Type B pancreatic cell (in vitro differentiated cells): ENCODE measurements at places on chromosomes 7 and 10. TPM values are rescaled to one million over a fixed set of nuclear protein-coding genes. Genes with fewer than 3 reads are reported as not detected.

DNA sequence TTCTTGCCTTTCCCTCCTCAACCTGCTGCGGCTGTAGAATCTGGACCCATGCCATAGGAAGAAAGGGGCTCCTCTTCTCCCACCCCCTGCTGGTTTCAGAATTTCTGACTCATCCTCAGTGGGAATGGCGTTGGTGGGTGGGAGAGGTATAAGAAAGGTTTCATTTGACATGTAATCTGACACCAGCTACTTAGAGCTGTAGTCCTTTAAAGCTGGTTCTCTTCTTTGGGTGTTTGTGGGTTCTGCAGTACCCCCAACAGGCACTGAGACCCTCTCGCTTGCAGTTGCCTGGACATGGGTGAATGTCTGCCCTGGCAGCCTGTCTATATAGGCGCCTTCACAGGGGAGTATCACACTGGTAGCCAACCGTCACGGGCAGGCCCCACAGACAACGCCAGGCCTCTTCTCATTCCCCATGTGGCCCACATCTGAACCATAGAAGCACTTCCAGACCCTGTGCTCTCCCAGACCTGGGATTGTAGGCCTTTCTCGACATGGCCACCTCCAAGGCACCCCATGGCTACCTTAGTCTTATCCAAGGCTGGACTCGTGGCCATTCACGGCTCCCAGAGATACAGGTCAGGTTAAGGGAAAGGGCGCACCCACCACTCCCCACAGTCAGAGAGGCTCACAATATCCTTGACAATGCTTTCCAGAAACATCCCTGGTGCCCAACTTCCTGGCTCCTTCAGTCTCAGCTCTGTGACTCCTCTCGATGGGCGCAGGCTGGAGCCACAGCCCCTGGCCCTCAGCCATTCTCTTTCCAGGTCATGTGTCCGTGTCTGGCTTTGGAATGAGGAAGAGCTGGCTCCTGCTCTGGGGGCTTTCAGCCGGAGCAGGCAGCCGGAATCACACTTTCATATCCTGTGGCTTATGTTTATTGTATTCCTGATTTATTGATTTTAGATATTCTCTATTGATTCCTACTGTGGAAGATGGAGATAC is 17.5 kb downstream of the ZNF862 start:
- DNase-seq, result no peak

DNA sequence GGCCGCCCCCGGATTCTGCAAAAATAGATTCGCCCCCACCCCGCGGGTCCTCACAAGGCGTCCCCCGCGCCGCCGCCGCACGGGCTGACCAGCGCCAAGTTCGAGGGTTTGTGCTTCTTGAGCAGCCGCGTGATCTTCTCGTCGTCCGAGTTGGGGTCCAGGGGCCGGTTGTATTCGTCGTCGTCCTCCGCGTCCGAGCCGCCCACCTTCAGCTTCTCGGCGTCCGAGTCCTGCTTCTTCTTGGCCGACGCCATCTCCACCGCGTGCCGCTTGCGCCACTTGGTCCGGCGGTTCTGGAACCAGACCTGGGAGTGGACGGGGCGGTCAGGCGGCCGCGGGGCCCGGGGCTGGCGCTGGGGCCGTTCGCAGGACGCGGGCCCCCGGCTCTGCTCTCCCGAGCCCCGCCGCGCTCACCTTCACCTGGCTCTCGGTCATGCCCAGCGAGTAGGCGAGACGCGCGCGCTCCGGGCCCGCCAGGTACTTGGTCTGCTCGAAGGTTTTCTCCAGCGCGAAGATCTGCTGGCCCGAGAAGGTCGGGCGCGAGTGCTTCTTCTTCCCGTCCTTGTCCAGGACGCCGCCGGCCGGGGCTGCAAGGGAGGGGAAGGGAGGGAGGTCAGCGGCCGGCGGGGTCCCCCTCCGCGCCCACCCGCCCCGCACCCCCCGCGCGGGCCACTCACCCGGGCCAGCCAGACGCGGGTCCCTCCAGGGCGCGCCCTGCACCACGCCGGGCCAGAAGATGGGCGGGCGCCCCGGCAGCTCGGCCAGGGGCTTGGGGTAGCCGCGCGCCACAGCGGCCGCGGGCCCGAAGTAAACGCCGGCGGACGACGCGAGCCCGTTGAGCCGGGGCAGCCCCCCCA is 853 bp downstream of the NKX6-2 start:
- DNase-seq, result no peak

DNA sequence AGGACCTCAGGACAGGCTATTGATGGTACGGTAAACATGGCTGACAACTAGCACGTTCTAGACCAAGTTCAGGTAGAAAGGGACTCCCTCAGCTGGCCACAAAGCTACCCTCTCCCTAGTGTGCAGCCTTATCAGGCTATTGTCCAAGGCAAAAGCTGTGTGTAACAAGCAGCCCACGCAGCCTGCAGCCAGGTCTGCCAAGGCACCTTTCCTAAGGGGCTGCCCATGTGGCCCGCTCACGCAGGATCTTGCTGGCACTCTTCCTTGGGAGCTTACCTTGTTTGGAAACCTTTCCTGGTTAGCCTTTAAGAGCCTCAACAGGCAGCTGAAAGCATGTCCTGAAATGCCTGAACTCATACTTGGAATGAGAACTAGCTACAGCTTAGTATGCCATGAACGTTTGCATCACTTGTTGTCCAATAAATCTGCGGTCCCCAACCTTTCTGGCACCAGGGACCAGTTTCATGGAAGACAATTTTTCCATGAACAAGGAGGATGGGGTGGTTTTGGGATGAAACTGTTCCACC is 51.7 kb downstream of the SYPL1 start:
- DNase-seq, result no peak

- DNase-seq, result no peak
These were observed 26.5 kb upstream of the WNT16 start for GRCh38 chr7:121302214-121302745.

DNA sequence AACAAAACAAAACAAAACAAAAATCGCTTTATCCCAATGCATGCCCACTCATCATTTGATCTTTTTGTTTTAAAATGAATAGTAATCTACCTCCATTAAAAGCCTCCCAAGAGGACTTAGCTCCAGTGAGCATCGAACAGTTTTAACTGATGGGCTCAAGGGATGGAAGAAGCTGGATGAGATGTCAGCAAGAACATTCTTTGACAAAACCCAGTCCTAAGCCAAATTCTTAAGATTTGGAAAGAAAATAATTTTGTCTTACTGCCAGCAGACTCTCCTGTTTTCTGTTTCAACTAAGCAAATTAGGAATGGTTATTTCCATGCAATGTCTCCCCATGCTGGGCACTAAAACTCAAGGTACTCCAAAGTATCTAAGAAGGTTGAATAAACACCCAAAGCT is 127.3 kb downstream of the RNLS start:
- no peak for DNase-seq

DNA sequence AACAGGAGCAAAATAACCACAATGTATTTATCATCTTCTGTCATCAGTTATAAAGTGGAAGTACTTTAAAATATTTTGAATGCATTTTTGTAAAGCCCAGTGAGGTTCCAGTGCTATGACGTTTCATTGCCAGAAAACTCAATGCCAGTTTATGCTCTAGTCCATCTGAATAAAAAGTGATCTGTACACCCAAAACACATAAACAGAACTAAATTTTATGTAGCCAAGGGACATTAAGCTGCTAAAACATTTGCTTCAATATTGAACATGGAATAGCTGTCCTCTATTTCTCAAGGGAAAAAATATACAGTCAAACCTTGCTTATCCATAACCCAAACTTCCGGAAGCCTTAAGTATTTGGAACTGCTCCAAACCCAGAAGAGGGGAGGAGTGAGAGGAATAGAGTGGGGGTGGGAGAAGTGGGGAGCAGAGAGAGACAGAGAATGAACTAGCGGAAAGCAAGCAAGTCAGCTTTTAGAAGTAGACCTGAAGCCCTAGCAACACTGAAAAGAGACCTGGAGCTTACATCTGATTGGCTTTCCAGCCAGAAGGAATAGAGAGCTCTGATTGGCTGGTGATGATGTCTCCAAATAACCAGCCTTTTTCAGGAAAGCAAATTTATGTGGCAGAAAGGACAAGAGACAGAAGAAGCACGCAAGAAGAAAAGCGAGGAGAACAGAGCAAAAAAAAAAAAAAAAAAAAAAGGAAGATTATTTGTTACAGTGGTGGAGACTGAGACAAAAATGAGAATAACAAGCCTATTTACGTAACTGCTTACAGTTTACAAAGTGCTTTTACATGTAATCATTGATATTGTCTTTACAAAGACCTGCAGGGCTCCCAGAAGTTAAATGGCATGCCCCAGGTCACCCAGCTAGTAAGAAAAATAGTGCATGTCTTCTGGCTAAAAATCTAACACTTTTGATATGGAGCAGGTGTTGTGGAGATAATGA is 196.0 kb downstream of the RNLS start:
- DNase-seq, result no peak

DNA sequence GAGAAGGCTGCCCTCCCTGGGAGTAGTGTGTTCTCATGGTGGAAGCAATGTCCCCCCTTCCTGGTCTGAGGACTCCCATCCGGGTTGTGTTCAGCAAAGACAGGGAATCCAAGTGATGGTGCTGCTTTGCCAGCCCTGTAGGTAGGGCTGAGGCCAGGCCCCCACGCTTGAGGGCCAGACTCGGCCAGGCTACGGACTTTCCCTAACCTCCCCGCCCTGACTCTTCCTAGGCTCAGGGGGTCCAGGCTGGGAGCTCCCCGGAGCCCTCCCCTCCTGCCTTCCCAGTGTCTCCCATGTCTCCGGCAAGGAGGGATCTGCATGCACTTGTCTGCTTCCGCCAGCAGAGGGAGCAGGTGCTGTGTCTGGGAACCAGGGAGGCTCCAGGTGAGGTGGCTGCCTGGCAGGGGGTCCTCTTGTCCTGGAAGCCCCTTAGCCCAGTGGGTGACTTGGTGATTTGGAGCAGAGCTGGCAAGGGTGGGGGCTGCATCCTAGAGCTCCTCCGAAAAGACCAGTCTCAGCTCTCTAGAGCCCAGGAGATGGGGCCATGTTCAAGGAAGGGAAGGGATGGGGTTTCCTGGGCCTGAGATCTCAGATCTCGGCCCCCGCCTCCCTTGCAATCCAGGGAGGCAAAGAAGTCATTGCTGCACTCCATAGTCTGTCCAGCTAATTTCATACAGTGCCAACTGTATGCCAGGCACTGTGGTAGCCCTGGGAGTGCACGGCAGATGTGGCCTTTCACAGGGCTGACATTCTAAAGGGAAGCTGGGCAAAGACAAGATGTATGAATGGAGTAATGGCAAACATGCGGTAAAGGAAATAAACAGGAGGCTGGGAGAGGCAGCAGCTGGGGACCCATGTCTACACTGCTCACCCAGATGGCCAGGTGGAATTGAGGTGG is 20.3 kb upstream of the SFRP5 start:
- DNase-seq, result no peak

- no peak for DNase-seq
These were observed 401.9 kb downstream of the TNS3 start for GRCh38 chr7:47179812-47180515.

DNA sequence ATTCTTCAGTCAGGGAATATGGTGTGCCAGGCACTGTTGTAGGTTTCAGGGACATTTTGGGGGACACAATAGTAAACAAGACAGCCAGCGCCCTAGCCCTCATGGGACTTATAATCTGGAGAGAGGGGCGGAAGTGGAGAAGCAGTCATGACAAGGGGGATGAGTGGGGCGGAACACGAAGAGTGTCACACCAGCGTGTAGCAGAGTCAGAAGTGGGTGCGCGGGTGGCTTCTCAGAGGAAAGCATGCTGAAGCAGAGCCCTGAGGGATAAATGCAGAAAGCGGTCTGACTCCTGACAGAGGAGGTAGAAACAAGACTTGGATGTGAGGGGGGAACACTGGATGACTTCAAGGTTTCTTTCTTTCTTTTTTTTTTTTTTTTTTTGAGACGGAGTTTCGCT is 160.3 kb upstream of the LYZL2 start:
- no peak for DNase-seq

DNA sequence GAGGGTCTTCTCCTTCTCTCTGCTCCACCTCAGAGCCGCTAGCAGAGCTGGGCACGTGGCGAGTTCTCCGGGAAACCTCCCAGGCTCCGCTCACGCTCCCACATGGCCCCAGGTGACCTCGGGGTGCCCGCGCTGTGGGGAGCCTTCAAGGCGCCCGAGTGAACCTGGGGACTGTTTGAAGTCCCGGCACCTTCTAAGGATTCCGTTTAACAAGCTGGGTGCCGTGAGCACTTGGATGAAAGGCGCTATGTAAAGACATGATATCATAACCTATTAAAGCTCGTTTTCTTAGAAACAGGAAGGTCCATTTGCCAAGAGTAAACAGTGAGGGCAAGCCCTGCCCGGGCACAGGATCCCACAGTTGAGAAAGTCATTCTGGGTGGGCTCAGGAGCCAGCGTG is 15.8 kb upstream of the MYL10 start:
- DNase-seq, result no peak

DNA sequence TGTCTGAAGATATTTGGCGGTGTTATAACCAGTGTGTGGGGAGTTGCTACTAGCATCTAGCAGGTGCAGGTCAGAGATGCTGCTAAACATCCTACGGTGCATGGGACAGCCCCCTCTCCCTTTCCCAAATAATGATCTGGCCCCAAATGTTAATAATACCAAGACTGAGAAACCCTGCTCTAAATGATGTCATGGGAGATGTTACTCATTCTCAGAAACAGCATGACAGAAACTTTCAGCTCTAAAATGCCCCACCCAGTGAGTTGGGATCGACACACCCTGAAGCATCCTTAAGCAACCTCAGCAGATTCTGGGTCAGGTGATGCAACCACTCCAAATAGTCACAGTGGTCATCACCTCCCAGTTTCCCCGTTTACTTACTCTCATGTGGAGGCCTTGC is 108.8 kb upstream of the MPP7 start:
- no peak for DNase-seq

- no peak for DNase-seq
These were observed 71.1 kb upstream of the GLCCI1 start for GRCh38 chr7:7897509-7897908.

DNA sequence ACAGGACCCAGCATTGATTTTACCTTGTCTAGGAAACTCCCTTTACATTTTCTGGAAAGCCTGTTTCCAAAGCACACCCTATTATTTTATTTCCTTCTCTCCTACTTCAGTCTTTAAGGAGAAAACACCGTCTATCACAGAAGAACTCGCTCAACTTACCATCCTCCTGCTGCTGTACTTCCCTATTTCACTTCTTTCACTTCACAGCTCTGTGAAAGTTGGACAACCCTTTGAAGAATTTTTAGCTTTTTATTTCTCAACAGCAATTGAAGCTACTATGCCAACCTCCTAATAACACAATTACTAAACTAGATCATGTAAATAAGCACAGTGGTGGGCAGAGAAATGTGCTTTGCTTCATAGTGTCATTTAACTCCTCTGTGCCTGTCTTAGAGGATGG is 166.5 kb downstream of the TFEC start:
- no peak for DNase-seq

- no peak for DNase-seq
These were observed 279.7 kb downstream of the AUTS2 start for GRCh38 chr7:69878015-69878414.

GRCh38 chr7:36312064-36312914 is 77.4 kb upstream of the ANLN start:
- DNase-seq, result no peak

The PLEKHS1 gene
- 0.12 and 0.45 TPM in 2 replicates for total RNA-seq

The ZNF488 gene
- 4.0 and 4.9 TPM in 2 replicates for total RNA-seq

The MRC1 gene
- 0.74 and 0.80 TPM in 2 replicates for total RNA-seq

The GBF1 gene
- total RNA-seq, result 48.7 and 61.9 TPM in 2 replicates

The BUD23 gene
- total RNA-seq, result 65.8 and 68.4 TPM in 2 replicates

The TAC1 gene
- 12.8 and 18.9 TPM in 2 replicates for total RNA-seq

The GJD4 gene
- 0.17 TPM in 1 of 2 replicates, not detected in the other for total RNA-seq

The HOXA7 gene
- total RNA-seq, result 3.2 and 6.2 TPM in 2 replicates

The CFAP69 gene
- 4.4 and 6.2 TPM in 2 replicates for total RNA-seq
